ENCODE measurements at places on chromosomes 13 and 19.
A peak's percentile ranks its signal among the peaks of the same experiment; 100 is the strongest.

DNA sequence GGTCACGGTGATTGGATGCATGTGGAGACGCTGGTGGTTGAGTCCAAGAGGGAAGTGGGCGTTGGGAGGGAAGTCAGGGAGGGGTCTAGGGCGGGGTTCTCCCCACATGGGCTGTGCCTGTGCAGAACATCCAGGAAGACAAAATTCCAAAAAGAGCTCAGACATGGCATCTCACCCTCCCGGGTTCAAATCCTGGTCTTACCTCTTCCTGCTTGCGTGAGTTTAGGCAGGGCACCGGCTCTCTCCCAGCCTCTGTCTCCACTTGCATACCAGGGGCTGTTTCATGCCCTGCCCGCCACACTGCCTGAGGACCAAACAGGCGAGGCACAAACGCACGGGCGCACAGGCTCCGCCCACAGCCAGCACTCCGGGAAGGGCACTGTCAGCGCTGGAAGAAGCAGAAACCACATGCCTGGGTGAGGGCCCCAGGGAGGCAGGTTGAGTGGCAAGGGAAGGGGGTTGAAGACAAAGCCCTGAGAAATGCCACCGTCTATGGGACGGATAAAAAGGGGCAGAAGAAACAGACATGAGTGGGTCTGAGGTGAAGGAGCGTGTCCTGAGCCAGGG lies 123.6 kb upstream of the SOX1 start:
- DNase-seq, result no peak

- DNase-seq, result peak; percentile 28
Measured at GRCh38 chr13:27339299-27339698, 68.7 kb downstream of the RASL11A start.

GRCh38 chr13:41107584-41108014 lies 25.0 kb downstream of the KBTBD6 start:
- DNase-seq, result no peak

DNA sequence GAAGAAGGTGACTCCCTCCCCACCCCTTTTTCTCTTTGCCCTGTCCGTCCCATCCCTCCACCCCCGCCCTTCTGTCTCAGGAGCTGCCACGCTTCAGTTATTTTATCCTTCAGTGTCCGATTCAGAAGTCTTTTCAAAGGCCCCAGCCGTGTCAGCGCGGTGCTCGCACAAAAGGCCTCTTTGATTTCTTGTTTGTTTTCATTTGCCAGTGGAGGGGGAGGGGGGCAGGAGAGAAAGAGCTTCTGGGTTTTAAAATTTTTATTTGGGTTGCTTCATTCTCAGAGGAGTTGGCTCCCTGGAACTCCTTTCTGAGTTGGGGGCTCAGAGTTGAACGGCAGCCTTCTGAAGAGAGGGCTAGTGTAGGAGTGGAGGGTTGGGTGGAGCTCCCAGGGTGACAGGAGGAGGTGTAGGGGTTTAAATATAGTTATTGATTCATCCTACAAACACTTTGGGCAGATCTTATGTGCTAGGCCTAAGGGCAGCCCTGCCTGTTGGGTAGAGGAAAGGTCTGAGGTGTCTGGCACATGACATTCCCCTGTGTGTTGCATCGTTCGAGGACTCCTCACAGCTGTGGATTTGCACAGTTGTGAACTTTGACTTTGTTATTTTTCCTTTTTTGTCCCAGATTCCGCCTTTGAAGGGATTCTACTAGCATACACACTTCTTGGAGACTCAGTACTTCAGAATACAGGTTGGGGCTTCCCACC lies 36.8 kb downstream of the NFIX start:
- peak; percentile 74 for DNase-seq

DNA sequence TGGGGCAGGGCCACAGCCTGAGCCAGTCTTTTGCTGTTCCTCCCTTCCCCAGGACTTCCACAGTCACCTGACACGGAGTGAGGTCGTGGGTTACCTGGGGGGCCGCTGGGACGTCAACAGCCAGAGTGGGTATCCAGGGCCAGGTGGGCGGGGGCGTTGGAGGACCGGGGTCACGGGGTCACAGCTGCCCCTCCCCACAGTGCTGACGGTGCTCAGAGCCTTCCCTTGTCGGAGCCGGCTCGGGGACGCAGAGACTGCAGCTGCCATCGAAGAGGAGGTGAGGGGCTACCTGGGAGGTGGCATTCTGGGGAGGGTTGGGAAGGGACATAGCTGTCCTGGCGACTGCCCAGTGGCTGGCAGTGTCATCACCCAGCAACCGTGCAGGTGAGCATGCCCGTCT lies 11.5 kb downstream of the MPND start:
- no peak for DNase-seq

- DNase-seq, result no peak
Measured at GRCh38 chr19:19068659-19069654, 5.2 kb downstream of the SLC25A42 start.

GRCh38 chr19:36771261-36772231 lies 1.1 kb downstream of the ZNF850 start:
- DNase-seq, result peak; percentile 79

- DNase-seq, result no peak
Measured at GRCh38 chr19:37987356-37988332, 80.6 kb downstream of the SIPA1L3 start.

DNA sequence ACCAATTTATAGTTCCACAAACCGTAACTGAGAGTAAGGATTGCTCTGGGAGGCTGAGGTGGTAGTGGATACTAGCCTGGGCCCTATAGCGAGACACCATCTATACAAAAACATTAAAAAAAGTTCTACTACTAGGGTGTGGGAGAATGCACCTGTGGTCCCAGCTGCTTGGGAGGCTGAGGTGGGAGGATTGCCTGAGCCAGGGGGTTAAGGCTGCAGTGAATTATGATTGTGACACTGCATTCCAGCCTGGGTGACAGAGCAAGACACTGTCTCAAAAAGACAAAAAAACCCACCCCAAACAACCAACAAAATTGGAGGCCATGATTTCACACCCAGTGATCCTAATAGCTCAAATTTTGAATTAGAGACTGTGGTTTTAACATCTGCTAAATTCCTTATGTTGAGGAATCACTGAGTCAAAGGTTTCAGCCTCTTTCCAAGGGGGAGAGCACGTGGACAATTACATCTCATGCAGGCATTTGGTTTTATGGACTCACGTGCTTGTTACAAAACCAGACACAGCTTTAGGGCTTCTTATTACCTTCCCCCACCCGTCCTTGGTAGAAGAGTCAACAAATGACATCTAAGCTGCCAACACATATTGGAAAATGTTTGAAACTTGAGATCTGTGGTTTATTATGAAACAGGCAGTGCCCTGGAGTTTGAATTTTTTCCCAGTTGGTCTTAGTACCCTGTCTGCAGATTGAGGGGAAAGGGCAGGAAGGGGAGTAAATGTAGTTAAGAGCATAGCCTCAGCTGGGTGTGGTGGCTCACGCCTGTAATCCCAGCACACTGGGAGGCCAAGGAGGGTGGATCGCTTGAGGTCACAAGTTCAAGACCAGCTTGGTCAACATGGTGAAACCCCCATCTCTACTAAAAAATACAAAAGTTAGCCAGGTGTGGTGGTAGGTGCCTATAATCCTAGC lies 18.5 kb downstream of the CYP2A6 start:
- DNase-seq, result peak; percentile 93

DNA sequence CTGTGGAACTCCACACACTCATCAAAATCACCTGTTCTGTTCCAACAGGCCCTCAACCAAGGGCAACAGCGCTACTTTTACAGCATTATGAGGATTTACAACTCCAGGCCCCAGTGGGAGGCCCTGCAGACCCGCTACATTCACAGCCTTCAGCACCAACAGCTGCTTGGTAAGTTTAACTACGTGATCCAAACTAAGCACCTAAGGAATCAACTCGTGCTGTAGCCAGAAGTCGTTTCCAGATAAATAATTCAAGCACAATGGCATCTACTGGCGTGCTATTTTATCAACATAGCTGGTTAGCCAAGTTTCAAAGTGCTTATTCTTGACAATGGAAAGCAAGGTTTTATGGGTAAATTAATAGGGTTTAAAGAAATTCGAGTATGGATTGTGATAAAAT lies 5.3 kb downstream of the FAM216B start:
- DNase-seq, result no peak

GRCh38 chr13:30051531-30052060 lies 201.2 kb upstream of the UBL3 start:
- no peak for DNase-seq

DNA sequence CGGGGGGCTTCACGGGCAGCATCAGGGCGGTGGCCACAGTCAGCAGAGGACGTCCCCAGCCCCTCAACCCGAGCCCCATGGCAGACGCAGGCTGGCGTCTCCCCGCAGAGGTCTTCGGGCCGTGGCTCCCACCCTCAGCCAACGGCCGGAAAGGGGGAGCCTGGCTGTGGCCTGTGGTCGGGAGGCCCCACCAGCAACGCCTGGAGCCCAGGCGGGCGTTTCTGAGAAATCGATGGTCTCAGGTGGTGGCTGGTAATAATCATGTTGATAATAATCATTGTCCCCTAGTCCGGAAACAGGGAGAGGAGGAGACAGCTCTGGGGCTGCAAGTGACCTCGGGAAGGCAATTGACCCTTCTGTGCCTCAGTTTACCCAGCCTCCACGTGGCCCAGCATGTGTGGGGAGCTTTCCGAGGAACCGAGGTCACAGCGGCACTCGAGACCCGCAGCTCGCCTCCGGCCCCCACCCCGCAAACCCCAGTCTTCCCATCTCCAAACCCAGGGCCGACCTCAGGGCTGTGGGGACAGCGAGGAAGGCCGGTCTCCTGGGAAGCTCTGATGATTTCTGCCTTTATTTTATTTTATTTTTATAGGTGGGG lies at the start of gene PRSS57:
TSS of gene PRSS57 (minus strand) at position 101 of the 598 bp plus-strand sequence. CDS start at position 79, 22 bp downstream.
- no peak for DNase-seq

DNA sequence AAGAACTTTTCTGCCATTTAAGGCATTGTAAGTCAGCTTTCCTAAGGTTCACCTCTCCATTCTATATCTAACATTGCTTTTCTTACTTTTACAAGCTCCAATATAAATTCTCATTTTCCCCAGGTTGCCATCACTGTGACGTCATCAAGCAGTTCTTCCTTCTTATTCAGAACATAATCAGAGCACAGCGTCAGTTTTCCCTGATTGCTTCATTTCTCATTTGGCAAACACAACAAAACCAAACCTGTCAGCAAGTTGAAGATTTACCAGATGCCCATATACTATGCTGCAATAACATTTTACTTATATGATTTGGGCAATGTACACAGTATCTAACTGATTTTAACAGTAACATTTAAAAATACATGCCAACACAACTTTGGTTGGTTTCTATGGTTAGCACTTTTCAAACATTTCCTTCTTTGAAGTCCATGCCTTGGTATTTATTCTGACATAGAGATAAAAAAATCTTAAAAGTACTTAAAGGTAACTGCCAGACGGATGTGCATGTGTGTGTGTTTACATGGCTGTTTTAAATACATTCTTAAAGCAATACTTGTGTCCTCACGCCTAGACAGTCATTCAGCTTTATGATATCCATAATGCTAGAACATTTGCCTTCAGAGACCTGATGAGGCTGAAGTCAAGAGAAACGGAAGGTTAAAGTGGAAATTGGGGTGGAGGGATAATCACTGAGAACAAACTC lies 264.0 kb downstream of the KLF12 start:
- DNase-seq, result peak; percentile 43

GRCh38 chr13:76882431-76882830 lies 3.8 kb downstream of the KCTD12 start:
- peak; percentile 75 for DNase-seq

DNA sequence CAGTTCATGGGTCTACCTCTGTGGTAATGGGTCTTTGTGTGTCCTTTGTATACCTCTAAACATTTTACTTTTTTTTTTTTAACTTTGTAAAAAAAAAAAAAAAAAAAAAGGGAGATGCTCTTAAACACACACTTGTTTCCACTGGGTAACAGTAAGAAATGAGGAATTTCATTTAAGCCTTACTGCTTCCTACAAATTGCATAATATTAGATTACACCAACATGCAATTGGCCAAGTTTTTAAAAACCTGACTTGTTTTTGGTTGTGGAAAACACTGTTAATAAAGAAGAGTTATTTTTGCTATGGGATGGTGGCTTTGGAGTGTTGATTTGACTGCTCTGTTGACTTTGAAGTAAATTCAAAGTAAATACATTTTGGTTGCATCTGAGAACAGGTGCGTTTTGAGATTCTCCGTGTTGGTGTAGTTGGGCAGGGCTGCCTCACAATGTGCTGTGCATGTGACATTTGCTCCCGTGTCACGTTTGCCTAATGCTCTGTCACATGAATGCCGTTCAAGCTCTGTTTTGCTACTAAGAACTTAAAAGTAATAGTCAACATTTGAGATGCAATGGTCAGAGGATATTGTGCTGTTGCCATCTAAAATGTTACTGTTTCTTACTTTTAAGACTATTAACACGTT lies 202.4 kb downstream of the LMO7 start:
- no peak for DNase-seq

GRCh38 chr13:54950546-54950945 lies 1921.9 kb downstream of the OLFM4 start:
- no peak for DNase-seq

- DNase-seq, result no peak
Measured at GRCh38 chr19:19096641-19097627, 33.1 kb downstream of the SLC25A42 start.

- DNase-seq, result peak; percentile 86
Measured at GRCh38 chr13:106373989-106374572, 161.4 kb downstream of the EFNB2 start.

GRCh38 chr19:46620716-46621115 lies 4.2 kb downstream of the PTGIR start:
- DNase-seq, result peak; percentile 64

GRCh38 chr19:54156953-54157352 lies 2.6 kb downstream of the LENG1 start:
- DNase-seq, result no peak

DNA sequence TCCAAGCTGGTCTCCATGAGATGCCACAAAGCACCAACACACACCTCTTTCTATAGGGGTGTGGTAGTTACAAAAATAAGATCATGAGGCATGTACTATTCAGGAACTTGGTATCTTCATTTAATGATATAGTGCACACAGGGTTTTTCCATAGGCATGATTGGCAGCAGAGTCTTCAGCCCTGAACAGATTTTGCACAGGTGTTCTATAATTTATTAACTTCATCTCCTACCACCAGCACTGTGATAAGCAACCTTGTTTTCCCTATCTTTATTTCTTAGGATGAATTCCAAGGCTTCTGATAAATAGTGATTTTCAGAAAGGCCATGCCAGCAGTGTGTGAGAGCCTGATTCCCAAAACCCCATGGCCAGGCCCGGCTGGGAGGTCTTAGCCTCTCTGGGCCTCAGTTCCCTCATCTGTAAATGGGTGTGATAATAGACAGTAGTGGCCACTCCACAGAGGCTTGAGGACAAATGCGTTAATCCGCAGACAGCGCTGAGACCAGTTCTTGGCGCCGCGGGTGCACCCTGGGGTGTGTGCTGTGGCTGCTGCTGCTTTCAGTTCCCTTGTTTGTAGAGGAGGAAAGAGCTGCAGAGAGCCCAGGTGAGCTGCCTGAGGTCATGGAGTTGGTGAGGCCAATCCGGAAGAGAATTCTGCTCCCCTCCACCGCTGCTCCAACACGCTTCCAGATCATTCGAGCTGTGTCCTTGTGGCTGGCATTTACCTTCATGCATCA lies 33.1 kb downstream of the DHRS12 start:
- DNase-seq, result no peak

All from fibroblast of skin of right biceps (primary cell).